ENCODE measurements at places on chromosomes 7 and 10.

DNA sequence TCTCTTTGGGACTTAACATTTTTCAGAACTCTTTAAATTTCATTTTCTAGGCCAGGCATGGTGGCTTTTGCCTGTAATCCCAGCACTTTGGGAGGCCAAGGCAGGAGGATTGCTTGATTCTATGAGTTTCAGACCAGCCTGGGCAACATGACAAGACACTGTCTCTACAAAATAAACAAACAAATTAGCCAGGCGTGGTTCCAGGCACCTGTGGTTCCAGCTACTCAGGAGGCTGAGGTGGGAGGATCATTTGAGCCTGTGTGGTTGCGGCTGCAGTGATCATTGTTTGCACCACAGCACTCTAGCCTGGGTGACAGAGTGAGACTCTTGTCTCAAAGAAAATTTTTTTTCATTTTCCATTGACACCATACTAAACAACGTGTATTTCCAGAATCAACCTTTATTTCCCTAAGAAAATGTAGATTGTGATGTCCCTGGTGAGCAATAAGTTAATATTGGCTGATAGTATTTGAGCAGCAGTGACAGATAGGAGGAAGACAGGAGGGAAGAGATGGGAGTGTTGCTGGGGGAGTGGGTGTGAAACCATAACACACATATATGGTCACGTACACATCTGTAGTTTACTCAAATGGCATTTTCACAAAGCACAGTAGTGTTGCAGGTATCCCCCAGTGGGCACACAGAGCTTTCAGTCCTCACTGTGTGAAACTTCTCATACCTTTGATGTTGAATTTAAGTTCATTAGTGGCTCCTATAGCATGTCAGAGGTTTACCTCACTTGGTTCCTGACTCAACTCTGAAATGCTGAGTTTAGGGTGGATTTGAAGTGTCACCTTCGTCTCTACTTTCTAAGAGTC is 205.6 kb downstream of the AUTS2 start:
- no peak for DNase-seq

DNA sequence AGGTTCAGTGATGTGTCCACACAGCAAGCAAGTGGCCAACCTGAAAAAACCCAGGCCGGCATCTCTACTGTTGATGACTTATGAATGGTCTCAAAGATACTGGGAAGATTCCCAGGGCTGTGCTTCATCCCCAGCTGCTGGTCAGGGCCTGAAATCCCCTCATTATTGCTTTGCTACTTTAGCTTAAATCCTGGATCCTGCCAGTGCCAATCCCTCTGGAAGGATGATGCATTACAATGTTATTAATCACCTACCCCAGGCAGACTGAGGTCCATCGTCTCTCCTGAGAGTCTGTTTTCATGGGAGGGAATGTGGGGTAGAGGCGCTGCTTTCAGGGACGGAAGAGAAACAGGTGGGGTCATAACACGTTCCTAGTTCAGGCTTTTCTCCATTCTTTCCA is 371.6 kb downstream of the RPS24 start:
- DNase-seq = no peak

- no peak for DNase-seq
Measured at GRCh38 chr10:75762431-75762802, 331.0 kb downstream of the LRMDA start.

- no peak for DNase-seq
Measured at GRCh38 chr7:43847496-43847895, 21.8 kb downstream of the MRPS24 start.

DNA sequence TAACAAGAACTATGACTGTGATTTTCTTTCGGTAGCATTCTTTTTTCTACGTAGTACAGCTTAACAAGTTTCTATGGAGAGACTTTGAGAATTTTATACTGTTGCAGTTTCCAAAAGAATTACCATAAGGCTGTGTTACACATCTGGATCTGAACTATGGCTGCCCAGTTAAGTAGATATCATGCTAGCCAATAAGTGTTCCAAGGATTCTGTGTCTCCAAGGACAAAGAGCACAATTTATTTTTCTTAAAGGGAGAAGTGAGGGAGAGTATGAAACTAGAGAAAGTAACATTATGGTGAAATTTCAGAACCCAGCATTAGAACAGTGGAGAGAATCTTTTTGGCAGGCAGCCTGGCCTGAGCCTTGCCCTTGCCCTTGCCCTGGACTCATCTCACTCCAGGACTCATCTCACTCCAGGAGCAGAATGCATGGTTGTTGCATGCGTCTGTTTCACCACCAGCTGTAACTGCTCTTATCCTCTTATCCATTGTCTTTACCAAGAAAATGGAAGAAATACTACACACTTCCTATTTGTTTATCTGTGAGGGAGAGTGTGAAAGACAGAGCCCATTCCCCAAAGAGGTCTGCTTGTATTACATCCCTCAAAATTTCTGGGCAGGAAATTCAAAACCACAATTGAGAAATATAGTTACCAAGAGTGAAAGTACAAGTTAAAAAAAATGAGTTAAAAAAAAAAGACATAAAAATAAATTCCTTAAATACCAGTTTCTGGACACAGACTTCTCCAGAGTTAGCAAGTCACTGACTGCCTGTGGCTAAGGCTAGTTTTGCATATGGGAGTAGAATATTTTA is 1067.5 kb downstream of the NRG3 start:
- no peak for DNase-seq

DNA sequence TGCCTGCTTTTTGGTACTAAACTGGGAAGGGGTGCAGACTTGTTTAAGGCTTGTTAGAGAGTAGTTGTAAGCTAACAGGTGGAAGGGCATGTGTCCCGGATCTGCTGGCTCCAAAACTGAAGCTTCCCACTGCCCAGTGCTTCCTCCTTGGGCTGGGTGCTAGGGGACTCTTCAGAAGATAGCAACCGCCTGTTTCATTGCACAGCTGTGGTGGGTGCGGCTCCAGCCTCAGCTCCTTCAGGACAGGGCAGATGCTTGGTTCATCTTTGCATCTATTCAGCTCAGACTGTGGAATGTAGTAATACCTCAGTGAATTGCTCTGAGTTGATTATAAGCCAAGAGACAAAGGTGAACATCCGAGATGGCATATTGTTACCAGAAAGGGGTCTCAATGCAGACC is 527.1 kb downstream of the TYW1 start:
- no peak for DNase-seq

DNA sequence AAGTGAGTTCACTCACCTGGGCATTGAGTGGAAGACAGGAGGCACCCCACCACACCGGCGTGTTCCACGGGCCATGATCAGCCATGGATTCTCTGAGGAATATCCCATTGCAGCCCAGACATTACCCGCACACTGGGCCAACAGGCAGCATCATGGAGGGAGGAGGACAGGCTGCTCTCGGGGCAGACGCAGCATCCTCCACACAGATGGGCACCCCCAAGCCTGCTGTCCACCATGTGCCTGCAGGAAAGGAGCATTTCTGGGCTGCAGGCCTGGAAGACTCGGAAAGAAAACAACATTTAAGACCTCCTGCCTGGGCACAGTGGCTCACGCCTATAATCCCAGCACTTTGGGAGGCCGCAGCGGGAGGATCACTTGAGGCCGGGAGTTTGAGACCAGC is 71.0 kb upstream of the SH2B2 start:
- DNase-seq = no peak

GRCh38 chr7:102106625-102107024 is 180.0 kb upstream of the SH2B2 start:
- DNase-seq = no peak

GRCh38 chr10:69646185-69647060 is 16.4 kb downstream of the FAM241B start:
- DNase-seq = no peak

DNA sequence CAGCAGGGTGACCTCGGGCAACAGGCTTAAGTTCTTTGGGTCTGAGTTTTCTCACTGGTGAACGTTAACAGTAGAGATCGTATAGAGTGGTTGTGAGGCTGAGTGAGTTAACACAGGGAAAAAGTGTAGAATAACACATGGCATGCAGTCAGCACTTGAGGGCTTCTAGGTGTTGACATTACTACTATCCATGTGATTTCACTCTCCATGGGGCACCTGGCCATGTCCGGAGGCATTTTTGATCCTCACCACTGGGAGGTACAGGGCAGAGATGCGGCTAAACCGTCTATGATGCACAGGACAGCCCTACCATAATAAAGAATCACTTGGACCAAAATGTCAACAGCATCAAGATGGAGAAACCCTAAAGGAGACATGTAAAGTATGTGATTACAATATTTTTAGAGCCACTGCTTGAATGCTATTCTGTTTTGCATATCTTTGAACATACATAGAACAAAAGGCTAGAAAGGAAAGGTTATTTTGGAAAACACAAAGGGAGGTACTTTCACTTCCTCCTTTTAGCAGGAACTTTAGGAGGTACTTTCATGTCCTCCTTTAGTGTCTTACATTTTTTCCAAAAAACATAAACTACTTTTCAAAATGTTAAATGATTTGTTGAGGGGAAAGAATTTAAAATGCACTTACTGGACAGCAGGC is 44.3 kb downstream of the NOD1 start:
- DNase-seq = no peak

DNA sequence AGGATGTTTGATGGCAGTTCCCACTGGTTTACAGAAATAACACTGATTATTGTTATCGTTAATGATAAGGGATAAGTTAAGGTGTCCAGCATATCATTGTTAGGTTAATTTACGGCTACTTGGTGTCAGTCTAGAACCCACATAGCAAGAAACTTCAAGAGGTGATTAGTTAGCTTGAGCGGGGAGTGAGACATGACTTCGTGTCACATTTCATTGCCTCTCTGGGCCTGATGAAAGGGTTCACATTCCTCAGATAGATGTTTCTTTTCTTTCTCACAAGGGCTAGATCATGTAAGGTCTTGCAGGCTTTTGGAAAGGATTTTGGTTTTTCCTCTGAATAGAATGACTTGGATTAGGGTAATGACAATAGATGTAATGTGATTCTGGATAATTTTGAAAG is 26.7 kb downstream of the WAC start:
- no peak for DNase-seq

GRCh38 chr7:134527979-134528371 is 608 bp downstream of the AKR1B10 start:
- DNase-seq = no peak

GRCh38 chr10:44309939-44310761 is 74.7 kb downstream of the CXCL12 start:
- DNase-seq = no peak

- DNase-seq = no peak
Measured at GRCh38 chr10:96124230-96125141, 5.6 kb upstream of the ZNF518A start.

DNA sequence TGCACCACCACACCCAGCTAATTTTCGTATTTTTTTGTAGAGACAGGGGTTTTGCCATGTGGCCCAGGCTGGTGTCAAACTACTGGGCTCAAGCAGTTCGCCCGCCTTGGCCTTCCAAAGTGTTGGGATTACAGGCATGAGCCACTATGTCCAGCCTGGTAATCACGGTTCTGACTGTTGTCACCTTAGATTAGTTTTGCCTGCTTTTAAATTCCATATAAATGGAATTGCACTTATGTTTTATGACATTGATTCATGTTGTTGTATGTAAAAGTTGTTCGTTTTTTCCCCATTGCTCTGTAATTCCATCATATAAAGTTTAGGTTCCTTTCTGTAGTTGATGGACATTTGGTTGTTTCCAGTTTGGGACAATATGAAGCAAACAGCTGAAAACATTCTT is 106.0 kb downstream of the CAMK1D start:
- DNase-seq = no peak

- DNase-seq = no peak
Measured at GRCh38 chr7:108086546-108086945, 43.6 kb downstream of the LAMB4 start.

DNA sequence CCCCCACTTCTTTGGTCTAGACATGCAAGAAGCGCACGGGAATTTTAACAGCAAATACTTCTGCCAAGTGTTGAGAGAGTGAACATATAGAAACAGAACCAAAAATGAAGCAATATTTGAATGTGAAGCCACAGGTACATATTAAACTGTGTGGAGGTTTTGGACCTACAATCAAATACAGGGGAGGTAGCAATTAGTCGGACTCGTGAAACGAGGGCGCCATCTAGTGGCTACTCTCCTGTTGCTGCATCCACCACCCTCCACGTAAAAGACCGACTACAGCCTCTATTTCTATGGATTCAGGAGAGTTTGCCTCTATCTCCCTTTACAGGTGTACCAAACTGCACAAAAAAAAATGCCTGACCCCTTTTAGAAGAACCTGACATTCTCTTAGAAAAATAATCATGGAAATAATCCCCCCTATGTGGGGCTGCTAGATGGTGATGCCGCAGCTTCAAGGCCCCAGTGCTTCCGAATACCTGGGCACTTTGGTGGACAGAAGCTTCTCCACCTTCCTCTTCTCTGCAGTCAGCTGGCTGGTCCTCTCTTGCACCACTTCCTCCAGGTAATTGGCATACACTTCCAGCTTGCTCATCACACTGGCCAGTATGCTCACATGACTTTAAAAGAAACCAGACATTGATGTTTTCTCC is 31.7 kb downstream of the TECTB start:
- peak; percentile 45 for DNase-seq

DNA sequence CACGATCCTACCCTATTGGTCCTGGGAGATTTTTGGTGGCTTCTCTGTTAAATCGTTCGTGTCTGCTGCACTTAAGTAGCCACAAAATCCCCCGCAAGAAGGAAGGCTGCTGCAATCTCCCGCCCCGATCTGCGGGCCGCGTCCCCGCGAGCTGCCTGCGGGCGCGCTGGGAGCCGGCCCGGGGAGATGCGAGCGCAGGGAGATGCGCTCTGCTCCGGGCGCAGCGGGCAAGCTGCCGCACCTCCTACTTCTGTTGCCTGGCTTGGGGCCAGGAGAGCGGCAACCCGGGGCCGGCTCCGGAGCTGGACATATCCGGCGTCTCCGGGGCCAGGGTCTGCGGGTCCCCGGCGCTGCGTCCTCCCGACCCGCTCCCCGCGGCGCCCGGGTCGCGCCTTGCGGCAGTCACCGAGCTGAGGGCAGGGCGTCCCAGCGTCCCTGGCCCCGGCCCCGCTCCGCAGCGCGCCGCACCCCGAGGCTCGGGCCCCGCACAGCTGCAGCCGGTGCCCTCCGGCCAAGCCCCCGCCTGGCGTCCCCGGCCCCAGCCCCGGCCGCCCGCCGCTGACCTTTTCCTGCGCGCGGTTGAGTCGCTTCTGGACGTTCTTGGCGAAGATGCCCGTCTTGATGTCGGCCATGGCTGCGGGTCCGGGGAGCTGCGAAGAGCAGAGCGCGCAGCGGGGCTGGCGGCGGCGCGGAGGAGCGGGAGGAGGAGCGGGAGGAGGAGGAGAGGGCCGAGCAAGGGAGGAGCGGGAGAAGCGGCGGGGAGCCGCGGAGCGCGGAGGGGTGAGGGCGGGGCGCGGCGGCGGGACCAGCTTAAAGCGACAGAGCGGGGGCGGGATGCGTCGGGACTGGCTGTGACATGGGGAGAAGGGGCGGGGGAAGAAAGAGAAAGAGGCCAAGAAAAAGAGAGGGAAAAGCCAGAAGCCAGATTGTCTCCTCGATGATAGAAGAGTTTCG is at the start of gene AMPH:
TSS of gene AMPH (minus strand) at position 654 of the 954 bp plus-strand sequence. CDS start at position 632, 22 bp downstream.
- DNase-seq = no peak
